ENCODE measurements at places on chromosomes 1 and 21.

GRCh38 chr1:7967651-7968050 lies 6.1 kb downstream of the PARK7 start:
- DNase-seq: no peak

DNA sequence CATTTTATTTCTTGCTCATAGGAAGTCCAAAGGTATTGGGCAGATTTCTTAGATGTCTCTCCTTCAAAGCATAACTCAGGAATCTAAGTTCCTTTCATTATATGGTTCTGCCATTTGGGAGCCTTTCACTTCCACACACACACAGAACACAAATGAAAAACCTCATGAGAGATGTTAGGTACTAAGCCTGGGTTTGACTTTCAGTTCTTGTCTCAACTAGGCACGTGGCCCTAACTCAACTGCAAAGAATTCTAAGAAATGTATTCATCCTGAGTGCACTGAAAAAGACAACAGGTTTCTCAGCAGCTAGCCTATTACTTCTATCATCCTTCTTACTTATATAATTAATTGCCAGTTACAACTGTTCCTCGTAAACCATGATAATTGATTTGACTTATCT lies 190.0 kb upstream of the SAMSN1 start:
- DNase-seq: no peak

DNA sequence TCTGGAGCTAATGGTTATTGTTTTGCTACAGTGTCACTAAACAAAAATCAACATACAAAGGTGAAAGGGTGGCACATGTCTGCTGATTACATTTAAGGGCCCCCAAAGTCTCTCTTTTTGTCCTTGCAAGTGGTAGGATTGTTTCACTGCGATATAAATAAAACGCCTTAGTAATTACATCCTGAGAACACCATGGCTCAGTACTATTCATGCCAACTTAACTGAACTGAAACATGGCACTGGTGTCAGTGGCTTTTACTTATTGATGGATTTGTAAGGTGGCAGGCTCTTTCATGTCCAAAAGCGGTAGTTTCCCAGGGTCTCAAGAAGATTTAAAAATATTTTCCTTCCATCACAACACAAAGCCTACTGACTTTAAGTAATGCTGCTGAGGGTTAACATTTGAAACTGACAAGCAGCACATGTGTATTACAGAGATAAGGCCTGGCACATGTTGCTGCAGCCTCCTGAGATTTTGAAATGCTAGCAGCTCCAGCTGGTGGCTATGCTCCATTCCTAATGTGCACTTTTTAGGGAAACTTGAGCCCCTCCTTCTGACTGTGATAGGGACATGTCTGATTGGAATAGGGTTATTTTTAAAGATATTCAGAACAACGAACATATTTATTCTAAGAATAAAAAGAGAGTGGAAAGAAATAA lies 86.8 kb downstream of the ATP1B1 start:
- peak; percentile 60 for DNase-seq

DNA sequence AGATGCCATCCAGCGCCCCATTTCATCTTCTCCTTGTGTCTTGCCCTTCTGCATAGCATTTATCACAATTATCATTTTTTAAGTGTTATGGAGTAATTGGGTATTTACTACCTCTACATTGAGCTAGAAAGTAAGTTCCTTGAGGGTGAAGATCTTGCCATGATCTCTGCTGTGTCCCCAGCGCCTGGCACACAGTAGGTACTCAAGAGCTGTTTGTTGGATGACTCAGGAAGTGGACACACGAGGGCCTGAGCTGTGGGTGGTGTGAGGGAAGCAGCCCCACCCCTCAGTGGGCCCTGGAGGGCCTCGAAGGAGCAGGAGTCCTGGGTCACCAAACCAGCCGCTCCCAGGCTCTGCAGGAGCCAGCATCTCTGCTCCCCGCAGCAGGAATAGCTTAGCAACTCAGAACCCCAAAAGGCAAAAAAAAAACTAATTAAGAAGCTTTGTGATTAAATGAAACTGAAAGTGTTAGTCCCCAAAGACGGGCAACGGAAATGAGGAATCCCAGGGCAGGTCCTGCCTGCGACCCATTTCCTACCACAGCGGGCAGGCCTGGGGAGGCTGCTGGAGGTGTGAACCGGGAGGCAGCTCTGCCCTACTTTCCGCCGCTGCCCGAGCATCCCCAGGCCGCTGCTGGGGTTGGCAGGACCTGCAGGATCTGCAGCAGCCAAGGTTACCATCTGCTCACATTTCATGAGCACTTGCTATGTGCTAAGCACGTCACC lies 87.7 kb downstream of the LACTBL1 start:
- no peak for DNase-seq

- DNase-seq: no peak
Measured at GRCh38 chr1:41819843-41820242, 98.9 kb downstream of the HIVEP3 start.

DNA sequence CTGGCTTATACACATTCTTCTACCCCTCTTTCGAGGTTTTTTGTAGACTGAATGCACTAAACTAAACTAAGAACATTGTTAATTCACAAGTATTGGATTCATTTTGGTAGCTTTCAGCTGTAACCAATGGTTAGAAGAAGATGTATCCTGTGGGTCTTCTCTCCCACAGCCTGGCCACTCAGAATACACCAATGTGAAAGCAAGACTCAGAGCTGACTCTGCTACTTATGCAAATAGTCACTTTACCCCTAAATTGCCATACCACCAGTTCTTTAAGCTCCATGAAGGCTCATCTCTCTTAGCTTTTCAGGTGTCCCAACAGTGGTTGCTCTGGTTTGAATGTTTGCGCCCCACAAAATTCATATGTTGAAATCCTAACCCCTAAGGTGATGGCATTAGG lies 60.1 kb downstream of the RGS13 start:
- DNase-seq: no peak
